ENCODE measurements at places on chromosomes 5 and 9. TPM values are rescaled to one million over a fixed set of nuclear protein-coding genes. Genes with fewer than 3 reads are reported as not detected.

DNA sequence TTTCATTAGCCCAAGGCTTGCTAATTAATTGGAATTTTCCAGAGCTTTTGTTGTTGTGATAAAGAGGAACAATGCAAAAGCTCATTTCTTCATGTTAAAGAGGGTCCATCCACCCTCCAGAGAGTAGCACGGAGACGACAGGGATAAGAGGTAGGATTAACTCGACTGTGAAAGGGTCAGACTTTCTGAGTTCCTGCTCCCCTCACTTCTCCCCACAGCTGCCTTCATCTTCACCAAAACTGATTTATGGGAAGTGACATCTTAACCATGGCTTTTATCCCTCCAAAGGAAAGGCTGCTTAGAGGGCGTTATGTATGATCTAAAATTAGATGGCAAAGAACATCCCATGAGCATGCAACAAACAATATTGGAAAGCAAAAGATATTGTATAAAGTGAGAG lies 135.5 kb downstream of the GLIS3 start:
- no peaks in the 10 kb centered on the region for H3K36me3 ChIP-seq
- no peak for DNase-seq
- H3K27me3 ChIP-seq: no peaks in the 10 kb centered on the region
- no peak overlapping the region for H3K27ac ChIP-seq
- H3K4me1 ChIP-seq: no peaks in the 10 kb centered on the region
- no peak overlapping the region for H3K4me3 ChIP-seq

DNA sequence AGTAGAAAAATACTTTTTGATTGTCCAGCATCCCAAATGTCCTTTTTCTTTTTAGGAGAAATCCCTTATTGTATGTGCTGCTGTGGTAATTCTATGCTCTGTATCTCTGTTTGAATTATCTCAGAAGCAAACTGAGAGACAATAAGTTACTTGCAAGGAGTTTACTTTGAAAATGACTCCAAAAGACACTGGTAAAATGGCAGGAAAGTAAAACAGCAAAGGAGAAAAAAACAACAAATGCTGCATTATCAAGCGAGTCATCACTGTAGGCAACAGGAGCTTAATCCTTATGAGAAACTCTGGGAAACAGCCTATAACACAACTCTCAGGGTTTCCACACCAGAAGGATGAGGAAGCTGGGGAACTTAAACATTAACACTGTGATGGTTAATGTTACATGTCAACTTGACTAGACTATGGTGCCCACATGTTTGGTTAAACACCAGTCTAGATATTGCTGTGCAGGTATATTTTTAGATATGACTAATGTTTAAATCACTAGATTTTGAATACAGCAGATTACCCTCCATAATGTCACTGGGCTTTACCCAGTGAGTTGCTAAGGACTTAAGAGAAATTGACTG lies 92.6 kb upstream of the GAS1 start:
- peak overlapping the region; percentile 84 for H3K27ac ChIP-seq
- peak overlapping the region; percentile 47 for H3K4me3 ChIP-seq
- peaks cover 31% of the 10 kb centered on the region for H3K4me1 ChIP-seq
- peaks cover 5% of the 10 kb centered on the region for H3K36me3 ChIP-seq

AJM1 gene
- 3.8 TPM for total RNA-seq

CDC20B gene
- 0.16 TPM for total RNA-seq

GRCh38 chr5:151692312-151692711 lies 5.6 kb upstream of the SPARC start:
- H3K27me3 ChIP-seq: no peaks in the 10 kb centered on the region
- no peak overlapping the region for H3K4me3 ChIP-seq
- DNase-seq: no peak
- no peak overlapping the region for H3K27ac ChIP-seq

Data from mesothelial cell of epicardium (in vitro differentiated cells).